Renal cortex interstitium (tissue), 15 donors: ENCODE measurements at places on chromosomes 6 and 20. TPM values are rescaled to one million over a fixed set of nuclear protein-coding genes. Genes with fewer than 3 reads are reported as not detected.

- no peak for DNase-seq
These were observed 440.3 kb upstream of the HS3ST5 start for GRCh38 chr6:114783083-114783482.

GRCh38 chr6:87093651-87094050, 1.3 kb downstream of the CGA start:
- no peak for DNase-seq

- DNase-seq = no peak
These were observed 9.4 kb upstream of the KHDC1L start for GRCh38 chr6:73234733-73235132.

Gene MCHR2
- not detected for polyA plus RNA-seq

Gene SYNJ2
- polyA plus RNA-seq = 11.5 TPM

Gene HLA-DPA1
- polyA plus RNA-seq = 19.7 TPM

DNA sequence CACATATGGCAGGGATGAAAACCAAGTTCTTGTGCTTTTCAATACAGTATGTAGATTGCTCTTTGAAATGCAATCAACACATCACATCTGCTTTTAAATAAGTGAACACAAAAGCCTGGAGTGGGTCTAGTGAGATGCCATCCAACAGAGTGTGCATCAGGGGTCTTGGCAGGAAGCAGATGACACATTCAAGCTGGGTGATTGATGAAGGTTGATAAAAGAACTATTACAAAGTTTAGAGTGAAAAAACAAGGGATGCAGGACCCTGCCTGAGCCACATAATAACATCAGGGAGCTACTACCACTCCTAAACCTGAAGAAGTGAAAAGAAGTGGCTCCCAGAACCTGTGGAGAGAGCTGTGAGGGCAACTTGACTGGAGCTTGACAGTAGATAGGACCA, 16.6 kb upstream of the PLCB1 start:
- no peak for DNase-seq

Gene CDC40
- 29.0 TPM for polyA plus RNA-seq

Gene SGK2
- polyA plus RNA-seq = 36.3 TPM

- DNase-seq = peak; percentile 49
These were observed 159.3 kb upstream of the TNFAIP3 start for GRCh38 chr6:137707590-137708360.

DNA sequence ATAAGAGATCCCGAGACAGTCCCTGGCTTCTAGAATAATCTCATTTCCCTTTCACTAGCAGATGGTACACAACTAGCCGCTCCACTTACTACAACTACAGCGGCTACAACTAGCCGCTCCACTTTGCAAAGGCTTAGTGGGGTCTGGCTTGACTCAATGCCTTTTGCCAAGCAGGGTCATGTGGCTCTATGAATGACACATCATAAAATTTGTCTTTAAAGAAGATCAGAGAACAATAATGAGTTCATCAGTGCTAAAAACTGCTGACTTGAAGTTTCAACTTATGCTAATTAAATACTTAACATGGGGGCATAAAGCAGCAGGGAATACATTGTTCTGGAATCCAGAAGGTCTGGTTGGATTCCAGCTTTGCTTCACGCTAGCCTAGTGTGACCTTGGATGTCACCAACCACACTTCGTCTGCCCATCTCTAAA, 2.0 kb upstream of the MICAL1 start:
- DNase-seq = no peak

DNA sequence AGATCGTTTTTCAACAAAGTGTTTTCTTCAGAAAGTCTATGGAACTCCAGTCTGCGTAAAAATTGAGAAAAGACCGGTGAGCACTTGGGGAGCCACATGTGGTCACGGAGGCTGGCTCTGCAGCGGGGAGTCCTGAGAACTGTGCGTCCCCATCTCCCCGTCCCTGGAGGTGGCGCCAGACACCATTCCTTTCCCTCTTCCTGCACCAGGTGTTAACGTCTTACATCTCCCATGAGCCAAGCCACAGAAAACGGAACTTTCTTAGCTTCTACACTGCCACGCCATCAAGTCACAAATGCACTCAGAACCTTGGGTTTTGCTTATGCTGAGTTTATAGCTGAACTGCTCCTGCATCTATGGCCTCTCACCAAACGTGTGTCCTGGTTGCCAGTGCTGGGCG, 62.6 kb downstream of the GINS1 start:
- peak; percentile 15 for DNase-seq

- peak; percentile 18 for DNase-seq
These were observed 23.7 kb upstream of the PPP1R14C start for GRCh38 chr6:150119173-150119572.

Gene GNL1
- polyA plus RNA-seq = 85.3 TPM

DNA sequence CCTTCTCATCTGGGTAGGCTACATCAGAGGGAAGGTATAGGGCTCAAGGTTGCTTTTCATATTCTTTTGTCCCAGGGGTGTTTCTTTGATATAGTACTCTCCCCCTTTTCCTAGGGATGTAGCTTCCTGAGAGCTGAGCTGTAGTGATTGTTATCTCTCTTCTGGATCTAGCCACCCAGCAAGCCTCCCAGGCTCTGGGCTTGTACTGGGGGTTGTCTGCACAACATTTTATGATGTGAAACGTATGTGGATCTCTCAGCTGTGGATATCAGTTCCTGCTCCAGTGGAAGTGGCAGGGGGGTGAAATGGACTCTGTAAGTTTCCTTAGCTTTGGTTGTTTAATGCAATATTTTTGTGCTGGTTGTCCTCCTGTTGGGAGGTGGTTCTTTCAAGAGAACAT, 437.3 kb upstream of the SYNCRIP start:
- DNase-seq = no peak

DNA sequence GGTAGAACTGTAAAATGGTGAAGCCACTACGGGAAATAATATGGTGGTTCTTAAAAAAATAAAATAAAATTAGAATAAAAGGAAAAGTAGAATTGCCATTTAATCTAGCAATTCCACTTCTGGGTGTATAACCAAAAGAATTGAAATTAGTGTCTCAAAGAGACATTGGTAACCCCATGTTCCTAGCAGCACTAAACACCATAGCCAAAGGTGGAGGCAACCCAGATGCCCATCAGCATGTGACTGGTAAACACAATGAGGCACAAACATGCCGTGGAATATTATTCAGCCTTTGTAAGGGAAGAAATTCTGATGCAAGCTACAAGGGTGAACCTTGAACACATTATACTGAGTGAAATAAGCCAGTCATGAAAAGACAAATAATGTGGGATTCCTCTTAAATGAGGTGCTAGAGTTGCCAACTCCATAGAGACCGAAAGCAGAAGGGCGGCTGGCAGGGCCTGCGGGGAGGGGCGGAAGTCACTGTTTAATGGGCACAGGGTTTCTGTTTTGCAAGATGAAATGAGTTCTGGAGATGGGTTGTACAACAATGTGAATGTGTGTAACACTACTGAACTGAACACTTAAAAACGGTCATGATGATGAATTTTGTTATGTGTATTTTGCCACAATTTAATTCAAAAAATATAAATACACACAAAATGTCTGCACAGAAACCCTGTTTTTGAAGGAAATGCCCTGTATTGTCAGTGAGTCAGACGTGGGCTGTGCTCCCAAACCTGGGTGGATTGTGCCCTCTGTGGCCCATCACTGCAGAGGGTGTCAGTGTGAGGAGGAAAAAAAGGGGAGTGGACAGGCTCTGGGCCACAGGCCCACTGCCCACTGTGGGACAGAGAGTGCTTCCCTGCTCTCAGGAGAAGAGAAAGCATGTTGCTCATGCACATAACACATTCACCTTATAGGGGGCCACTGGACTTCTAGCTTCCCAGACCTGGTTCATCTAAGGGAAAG, 49.6 kb upstream of the CD93 start:
- no peak for DNase-seq

- DNase-seq = no peak
These were observed 240.5 kb upstream of the MAN1A1 start for GRCh38 chr6:119590066-119590465.

Gene RAE1
- 60.7 TPM for polyA plus RNA-seq

DNA sequence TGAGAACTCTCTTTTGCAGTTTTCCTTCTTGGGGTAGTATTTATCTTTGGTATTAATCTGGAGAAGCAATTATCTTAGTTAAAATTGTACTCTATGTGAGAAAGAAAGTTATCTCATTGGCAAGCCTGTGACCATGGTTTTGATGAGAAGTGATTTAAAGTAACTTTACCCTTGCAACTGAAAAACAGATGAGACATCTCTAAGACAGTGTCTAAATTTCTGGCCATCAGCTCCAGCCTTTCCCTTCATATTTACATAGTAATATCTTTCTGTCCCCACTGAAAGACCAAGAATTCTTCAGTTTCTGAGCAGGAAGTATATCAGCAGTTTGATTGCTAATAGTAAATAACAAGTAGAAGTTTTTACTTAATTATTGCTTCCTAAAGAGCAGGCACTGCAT, 386.1 kb upstream of the SYNCRIP start:
- no peak for DNase-seq

Gene PNLDC1
- 0.14 TPM for polyA plus RNA-seq

DNA sequence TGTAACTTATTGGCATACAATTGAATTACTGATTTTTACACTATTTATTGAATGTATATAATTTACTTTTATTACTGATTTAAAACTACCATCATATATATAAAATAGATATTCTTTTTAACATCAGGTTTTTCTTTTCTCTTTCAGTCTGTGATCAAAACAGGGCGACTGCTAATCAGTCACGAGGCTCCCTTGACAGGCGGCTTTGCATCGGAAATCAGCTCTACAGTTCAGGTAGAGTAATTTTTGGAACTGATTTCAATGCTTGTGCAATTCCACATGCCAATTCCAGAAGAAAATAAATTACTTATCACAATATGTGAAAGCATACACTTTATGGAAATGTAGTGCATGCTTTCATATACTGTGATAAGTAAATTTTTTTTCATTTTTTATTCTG, 166.5 kb downstream of the BCKDHB start:
- DNase-seq = no peak

Gene BTNL2
- polyA plus RNA-seq = 1.0 TPM

Gene LCA5
- 8.9 TPM for polyA plus RNA-seq

DNA sequence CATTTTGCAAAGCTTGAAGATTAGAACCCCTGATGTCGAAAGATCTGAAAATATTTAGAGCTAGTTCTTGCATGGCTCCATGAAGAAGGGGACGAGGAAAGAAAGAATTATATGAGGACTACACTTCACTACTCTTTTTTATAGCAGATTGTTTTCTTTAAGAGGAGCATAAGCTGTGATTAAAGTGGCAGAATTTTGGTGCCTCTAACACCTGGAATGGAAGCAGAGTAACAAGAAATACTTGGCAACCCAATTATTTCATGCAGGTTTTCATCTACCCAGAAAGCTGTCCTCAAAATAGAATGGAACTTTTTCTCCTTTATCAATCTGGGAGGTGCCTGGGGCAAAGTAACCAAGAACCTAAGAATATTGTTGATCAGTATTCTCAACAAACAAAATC, 4.0 kb downstream of the METTL24 start:
- no peak for DNase-seq

GRCh38 chr6:36594029-36594815, at the start of gene SRSF3:
Gene SRSF3 (plus strand): TSS chr6:36594362. CDS start chr6:36596763, 2,401 bp downstream.
- DNase-seq = peak; percentile 96

- no peak for DNase-seq
These were observed 77.9 kb upstream of the CDH4 start for GRCh38 chr20:61173961-61174725.

Gene TSPYL4
- 60.3 TPM for polyA plus RNA-seq

DNA sequence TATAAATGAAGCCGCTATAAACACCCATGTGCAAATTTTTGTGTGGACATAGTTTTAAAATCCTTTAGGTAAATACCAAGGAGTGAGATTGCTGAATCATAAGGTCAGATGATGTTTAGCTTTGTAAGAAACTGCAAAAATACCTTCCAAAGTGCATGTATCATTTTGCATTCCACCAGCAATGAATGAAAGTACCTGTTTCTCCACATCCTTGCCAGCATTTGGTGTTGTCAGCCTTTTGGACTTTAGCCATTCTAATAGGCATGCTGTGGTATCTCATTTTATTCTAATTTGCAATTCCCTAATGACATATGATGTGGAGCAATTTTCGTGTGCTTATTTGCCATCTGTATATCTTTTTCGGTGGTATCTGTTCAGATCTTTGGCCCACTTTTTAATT, 93.7 kb downstream of the GCLC start:
- DNase-seq = no peak

DNA sequence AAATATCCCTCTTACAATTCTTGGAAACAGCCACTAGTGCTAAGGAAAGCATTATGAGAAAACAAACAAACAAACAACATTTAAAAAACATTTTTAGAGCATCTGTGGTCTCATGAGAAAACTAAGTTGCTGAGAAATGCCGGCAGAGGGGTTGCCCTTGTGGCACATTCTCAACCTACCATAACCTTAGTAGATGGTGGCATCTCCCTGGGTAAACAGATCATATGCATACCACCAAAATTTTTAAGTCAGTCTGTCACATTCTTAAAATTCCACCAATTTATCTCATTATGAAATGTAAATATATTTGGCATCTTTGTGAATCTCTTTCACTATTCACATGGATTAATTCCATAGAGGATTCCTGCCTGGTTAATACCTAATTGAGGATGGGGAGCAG, 575.7 kb upstream of the MARCKS start:
- DNase-seq = no peak

DNA sequence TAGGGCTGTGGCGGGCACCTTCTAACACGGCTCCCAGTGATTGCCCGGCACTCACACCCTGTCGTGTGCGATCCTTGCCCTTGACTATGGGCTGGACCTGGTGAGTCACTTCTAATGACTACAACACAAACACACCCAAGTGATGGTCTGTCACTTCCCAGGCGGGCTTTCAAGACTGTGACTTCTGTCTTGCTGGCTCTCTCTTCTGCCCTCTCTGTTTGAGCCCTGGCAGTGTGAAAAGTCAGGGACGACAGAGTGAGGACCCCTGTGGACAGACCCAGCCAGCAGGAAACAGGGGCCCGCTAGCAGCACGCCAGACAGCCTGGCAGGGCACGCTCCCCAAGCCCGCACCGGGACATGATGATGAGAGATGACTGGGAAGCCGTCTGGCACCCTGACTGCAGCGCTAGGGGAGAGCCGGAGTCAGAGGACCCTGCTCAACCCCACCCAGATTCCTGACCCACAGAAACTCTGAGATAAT, 43.0 kb downstream of the KIF16B start:
- DNase-seq = no peak

GRCh38 chr6:36862164-36862847, 12.3 kb downstream of the PPIL1 start:
- DNase-seq = no peak

Gene FGD2
- 3.1 TPM for polyA plus RNA-seq

Gene ATP9A
- polyA plus RNA-seq = 58.5 TPM

- peak; percentile 39 for DNase-seq
These were observed at the start of gene PLCB4 for GRCh38 chr20:9068841-9069663. Gene PLCB4 (plus strand): TSS chr20:9069087. CDS start chr20:9307815, 238,728 bp downstream.
